ENCODE measurements at places on chromosomes 2 and 18. TPM values are rescaled to one million over a fixed set of nuclear protein-coding genes. Genes with fewer than 3 reads are reported as not detected.

Gene EPB41L3
- total RNA-seq: 0.82 TPM

Gene RUFY4
- not detected for total RNA-seq

Gene SH3RF3
- total RNA-seq: 0.38 TPM

Gene IMP4
- 173 TPM for total RNA-seq

Gene SCN1A
- not detected for total RNA-seq

Gene AMER3
- total RNA-seq: not detected

Gene GFPT1
- 26.5 TPM for total RNA-seq

Gene GIGYF2
- 28.4 TPM for total RNA-seq

Gene KDM3A
- total RNA-seq: 39.9 TPM

Gene SCN7A
- total RNA-seq: not detected

Gene PSMA8
- not detected for total RNA-seq

Gene CFAP65
- 0.14 TPM for total RNA-seq
